ENCODE measurements at places on chromosomes 7 and 10.

DNA sequence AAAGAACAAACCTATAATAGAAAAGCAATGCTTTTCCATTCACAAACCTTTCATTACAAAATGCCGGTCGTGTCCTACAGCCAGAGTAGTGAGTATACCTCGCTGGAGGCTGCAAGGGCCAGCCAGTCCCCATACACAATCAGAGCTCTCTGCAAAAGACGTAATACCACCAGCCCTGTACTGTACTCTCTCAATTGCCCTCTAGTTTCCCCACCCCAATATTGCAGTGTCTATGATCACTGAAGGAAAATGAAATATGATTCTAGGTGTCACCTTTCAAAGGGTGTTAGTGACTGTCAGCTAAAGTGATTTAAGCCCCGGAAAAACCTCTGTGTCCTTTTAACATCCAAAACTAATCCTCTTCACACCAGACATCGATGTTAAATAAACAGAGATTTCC, 24.8 kb downstream of the PLXNA4 start:
- DNase-seq, result no peak

DNA sequence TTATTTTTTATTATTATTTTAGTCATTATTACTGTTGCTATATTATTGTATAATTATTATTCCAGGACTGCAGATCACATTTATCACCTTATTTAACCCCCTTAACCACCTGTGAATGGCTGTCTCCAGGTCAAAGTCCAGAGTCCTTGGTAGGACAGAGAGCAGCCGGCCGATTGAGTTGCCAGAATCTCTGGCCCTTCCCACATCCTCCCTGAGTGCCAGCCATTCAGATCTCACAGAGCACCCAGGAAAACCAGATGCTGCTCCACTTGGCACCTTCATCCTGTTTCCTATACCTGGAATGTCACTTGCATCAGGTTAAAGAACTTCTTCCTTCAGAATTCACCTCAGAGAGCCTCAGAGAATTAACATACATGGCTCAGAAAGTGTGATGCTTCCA, 101.1 kb downstream of the ELAPOR2 start:
- no peak for DNase-seq

- no peak for DNase-seq
Measured at GRCh38 chr10:35211390-35211789, 84.7 kb downstream of the CREM start.

GRCh38 chr7:2199528-2199927, 33.2 kb downstream of the MAD1L1 start:
- no peak for DNase-seq

DNA sequence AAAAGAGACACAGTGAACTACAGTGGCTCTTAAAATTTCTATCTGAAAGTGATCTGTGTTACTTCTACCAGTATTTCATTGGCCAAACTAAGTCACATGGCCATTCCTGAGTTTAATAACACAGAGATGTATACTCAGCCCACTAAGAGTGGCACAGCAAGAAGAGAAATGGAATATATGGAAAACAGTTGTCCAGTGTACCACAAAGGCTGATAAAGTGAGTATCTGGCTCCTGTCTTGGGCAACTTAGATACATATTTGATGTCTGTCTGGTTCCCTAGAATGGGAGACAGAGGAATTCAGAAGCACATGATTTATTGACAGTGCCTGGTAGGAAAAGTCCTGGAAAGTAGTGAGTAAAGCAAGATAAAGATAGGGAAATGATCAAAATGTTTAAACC, 10.1 kb upstream of the PON1 start:
- no peak for DNase-seq

DNA sequence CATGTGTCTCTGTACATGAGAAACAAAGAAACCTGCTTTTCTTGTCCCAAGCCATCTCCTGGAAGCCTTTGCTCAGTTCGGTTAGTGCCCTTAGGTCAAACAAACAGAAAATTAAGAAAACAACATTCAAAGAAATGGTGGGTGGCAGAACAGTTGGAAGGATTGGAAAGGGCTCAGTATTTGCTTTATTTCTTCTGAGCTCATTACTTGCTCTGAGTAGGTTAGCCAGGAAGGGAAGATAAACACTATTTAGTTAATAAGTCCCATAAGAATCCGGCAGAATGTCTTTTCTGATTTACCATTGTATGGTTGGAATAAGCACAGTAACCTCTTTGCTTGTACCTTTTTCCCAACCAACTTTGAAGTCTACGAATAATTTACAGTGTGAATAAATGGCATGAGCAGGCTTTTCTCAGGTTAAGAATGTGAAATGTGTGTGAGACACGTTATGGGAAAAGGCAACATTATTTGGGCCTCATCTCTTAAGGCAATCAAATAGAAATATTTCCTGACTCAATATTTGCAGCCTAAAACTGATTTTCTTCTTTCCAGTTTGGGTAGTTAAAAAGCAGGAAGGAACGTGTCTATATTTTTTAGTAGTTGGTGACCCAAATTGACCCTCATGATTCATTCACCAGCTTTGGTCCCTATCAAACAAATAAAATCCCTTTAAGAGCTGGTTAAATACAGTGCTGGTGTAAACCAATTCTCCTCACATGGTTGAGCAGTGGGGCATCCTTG, 158.5 kb downstream of the DKK1 start:
- DNase-seq, result no peak

- DNase-seq, result no peak
Measured at GRCh38 chr10:74164716-74165529, 13.9 kb downstream of the ADK start.

DNA sequence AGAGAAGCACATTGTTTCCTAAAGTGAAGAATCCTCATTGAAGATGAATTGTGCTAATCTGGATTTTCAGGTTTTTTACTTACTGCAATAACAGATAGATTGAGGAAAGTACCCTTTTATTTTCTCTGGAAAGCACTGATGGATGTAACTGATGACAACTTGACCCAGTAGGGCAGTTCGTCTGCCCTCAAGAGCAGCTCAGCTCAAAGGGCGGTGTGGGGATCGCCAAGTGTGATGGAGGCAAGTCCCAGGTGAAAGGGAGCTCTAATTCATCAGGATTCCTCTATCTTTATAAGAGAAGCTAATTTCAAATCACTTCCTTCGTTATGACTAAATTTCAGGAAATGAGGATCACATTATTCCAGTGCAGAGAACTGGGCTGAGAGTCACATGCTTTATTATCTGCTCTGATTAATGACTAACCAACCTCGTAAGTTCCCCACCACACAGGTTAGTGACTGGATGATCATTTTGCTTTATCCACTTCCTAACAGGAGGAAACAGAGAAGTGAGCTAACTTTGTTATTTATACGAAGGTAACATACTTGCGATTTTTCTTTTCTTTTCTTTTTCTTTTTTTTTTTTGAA, 98.8 kb downstream of the PFKFB3 start:
- DNase-seq, result no peak

- DNase-seq, result no peak
Measured at GRCh38 chr7:124152859-124153692, 120.2 kb upstream of the TMEM229A start.

- DNase-seq, result no peak
Measured at GRCh38 chr7:132193898-132194297, 382.4 kb downstream of the PLXNA4 start.

DNA sequence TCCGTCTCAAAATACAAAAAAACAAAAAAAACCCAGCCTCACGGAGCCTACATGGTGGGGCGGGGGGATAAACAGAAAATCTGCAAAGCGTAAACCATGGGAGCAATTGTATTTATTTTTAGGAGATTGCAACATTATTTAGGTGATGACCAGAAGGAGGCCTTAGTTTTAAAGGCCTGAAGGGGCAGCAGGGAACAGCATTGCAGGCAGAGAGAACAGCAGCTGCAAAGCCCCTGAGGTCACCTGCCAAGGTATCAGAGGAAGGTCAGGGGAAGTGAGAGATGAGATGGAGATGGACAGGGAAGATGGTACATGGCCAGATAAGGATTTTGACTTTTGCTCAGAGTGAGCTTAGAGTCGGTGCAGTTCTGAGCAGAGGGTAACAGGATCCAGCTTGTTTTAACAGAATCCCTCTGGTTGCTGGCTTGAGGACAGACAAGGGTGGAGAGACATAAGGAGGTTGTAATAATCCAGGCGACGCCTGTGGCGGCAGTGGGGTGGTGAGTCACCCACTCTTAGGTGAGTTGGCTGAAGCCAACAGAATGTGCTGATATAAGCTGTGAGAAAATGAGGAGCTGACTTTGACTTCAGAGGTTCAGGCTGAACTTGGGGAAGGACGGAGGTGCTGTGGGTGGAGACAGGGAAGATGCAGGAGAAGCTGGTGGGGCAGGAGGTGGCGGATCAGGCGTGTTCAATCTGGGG, 82.3 kb upstream of the GTF2I start:
- no peak for DNase-seq

- no peak for DNase-seq
Measured at GRCh38 chr7:148265896-148266295, 324.7 kb upstream of the C7orf33 start.

DNA sequence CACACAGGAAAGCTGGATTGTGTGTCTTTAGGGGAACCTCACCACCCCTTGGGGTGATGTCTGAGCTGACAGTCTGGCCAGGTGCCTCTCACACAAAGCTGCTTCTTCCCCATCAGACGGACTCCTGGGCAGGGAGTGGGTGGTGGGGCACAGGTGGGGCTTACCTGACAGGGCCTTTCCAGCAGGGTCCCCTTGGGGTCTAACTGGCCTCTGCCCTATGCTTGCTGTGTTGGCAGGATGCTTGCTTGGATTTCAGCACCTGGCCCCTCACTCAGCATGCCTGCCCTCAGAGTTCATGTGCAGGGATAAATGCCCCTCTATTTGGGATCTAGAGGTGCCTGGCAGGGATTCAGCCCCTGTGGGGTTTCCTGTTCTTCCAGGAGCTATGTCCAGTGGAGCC, 496.9 kb upstream of the ZMIZ1 start:
- no peak for DNase-seq

DNA sequence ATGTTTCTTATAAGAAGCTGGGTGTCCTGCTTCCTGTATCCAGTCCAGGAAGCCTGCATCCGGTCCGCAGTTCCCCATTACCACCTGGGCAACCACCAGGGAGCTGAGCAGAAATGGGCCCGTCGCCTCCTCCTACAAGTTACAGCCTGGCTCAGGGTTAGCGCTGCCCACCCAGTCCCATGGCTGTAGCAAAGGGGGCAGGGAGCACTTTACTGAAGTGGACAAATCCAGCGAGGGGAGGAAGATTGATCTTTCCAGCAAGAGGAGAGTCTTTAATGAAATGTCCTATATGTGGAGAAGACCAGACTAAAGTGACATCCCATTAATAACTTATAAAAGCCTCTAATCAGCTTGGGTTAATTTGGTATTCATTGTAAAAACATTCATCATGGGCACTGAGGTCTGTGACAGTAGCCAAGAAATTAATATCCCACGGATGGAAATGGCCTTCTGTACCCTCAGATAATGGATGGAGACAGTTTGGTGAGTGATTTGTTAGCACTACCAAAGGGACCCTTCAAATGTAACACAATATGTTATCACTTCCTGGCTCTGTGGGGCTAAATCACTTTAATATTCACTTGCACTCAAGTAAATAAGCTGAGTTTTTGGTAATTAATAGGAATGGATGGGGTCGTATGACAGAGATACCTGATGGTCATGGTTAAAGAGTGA, 323.4 kb downstream of the PAXIP1 start:
- no peak for DNase-seq

DNA sequence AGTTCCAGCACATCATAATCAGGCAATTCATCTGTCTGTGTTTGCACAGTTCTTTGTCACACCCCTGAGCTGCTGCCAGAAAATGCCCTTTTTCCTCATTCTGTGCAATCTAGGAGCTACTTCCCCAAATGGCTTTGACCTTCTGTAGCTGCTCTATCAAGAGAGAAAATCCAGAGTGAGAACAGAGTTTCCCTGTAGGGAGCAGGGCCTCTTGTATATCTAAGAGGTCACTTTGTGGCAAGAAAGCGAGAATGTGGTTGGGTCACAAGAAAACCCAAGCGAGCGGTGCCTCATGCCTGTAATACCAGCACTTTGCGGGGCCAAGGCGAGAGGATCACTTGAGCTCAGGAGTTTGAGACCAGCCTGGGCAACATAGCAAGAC, 24.3 kb downstream of the SLC29A3 start:
- DNase-seq, result no peak

- no peak for DNase-seq
Measured at GRCh38 chr10:101867931-101868330, 24.3 kb upstream of the KCNIP2 start.

- no peak for DNase-seq
Measured at GRCh38 chr10:72012796-72013195, 48.6 kb downstream of the CHST3 start.

DNA sequence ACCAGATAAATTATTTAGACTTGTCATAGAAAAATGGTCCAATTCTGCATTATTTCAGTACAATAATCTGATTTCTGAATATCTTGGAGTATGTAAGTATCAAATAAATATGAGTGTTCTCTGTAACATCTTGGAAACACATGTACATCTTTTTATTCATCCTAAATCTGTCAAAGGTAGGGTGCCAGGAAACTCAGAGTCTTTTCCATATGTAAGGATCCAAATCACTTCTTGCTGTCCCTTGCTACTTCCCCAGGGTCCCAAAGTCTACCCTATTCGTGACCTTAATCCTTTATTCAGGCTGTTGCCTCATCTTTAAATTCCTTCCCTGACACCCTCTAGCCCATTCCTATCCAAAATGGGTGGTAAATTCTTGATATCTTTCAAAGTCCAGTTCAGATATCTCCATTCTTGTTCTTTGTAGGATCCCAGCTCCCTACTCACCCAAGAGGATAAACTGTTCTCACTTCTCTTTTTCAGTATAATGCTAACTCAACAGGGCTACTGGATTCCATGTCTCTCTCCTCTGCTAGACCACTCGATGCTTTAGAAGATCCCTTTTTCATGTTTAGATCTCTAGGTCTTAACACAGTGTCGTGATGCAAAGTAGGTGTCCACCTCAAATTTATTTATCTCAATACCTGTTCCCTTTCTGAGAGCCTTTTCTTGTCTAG, 231.3 kb upstream of the AOAH start:
- DNase-seq, result no peak

DNA sequence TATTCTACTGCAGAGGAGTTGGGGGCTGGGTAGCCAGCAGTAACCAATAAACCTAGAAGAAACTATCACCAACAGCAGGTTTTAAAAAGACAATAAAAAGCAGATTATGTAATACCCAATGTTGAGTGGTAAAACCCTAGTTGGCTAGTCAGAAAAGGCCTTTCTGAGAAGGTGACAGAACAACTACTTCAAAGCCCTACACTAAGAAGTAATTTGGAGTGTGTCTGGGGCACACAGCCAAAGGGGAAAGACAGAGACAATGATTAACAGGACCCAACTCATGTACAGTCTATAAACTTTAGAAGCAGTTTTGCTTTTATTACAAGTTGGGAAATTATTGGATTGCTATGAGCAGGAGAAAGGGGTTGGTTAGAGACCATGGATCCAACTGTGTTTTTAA, 77.2 kb upstream of the TMEM106B start:
- DNase-seq, result no peak

DNA sequence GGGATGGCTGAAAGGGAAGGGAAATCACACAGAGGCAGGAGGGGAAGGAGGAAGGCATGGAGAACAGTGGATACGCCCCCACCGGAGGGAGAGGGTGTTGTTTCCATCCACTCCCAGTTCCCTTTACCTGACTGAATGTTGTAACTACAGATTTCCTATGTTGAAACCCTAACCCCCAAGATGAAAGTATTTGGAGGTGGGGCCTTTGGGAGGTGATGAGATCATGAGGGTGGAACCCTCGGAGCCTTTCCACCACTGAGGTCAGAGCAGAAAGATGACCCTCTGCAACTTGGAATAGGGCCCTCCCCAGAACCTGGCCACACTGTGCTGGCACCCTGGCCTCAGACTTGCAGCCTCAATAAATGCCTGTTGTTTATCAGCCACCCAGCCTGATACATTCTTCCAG, 48.6 kb upstream of the CNPY1 start:
- no peak for DNase-seq
